Activated naive CD4-positive, alpha-beta T cell treated with anti-CD3 and anti-CD28 coated beads, Interleukin-2, amount 50 U/mL, for 72 hours (primary cell): ENCODE measurements at places on chromosomes 11 and 22. TPM values are rescaled to one million over a fixed set of nuclear protein-coding genes. Genes with fewer than 3 reads are reported as not detected.

ANO1 gene
- 0.33 TPM for total RNA-seq

CADM1 gene
- not detected for total RNA-seq

OR51G1 gene
- not detected for total RNA-seq

ABTB2 gene
- total RNA-seq: 0.16 TPM

SEC14L2 gene
- total RNA-seq: 16.3 TPM

TSKU gene
- total RNA-seq: 17.3 TPM

SLC22A25 gene
- total RNA-seq: not detected

FADD gene
- 22.7 TPM for total RNA-seq
